ENCODE measurements at places on chromosomes 2 and 18.

- DNase-seq, result no peak
These were observed 184.1 kb upstream of the KYNU start for GRCh38 chr2:142693171-142693950.

DNA sequence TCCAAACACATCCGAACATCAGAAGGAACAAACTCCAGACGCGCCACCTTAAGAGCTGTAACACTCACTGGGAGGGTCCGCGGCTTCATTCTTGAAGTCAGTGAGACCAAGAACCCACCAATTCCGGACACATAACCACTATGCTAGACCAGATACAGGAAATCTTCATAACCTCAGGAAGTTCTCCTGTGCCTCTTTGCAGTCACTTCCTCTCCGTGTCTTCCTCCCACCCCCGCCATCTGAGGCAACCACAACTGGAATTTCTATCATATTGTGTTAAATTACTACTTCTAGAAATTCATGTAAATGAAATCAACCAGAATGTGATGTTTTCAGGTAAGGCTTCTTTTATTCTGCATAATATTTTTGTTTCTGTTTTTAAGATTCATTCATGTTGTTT is 631.0 kb upstream of the NXPH2 start:
- DNase-seq, result no peak

- DNase-seq, result no peak
These were observed 4.6 kb downstream of the HJURP start for GRCh38 chr2:233849607-233850271.

GRCh38 chr2:196217116-196217515 is 45.7 kb upstream of the STK17B start:
- DNase-seq, result no peak

DNA sequence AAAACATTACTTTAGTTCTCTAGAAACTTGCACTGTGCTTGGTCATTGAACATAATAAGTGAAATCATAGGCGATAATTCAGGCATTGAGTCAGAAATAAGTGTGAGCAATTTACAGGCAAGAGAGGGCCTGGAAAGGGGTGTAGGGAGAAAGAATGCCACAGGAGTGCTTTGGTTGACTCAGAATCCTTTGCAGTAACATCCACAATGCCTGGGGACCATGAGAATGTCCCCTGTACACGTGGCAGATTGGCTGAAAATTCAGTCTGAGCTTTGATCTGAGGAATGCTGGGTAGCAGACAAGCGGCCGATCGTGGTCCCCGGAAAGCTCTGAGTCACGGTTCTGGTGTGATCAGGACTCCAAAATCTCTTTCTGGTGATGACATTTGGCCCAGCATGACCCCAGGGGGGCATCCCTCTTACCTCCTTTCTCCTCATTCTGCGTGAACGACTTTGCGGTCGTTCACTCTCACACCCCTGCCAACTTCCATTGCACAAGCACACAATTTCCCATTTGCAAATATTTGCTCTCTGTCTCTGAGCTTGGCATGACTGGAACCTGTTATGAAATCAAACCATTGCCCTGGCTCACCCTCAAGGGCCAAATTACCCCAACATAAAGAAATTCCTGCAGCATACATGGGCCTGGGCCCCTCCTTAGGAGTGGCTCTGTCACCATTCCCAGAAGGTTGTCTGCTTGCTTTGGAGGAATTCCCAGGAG is 305.0 kb upstream of the EPAS1 start:
- no peak for DNase-seq
